ENCODE measurements at places on chromosomes 13 and 19. TPM values are rescaled to one million over a fixed set of nuclear protein-coding genes. Genes with fewer than 3 reads are reported as not detected.

The ODAD3 gene
- 0.60 TPM for total RNA-seq

The CAPN12 gene
- not detected for total RNA-seq

The EBI3 gene
- total RNA-seq = 0.73 TPM

The HSPBP1 gene
- total RNA-seq = 63.8 TPM

The ZNF229 gene
- total RNA-seq = 2.8 TPM

The IL11 gene
- not detected for total RNA-seq

The RDH8 gene
- not detected for total RNA-seq

The FARP1 gene
- total RNA-seq = 20.9 TPM

The PLEKHF1 gene
- 16.1 TPM for total RNA-seq

The ANKRD24 gene
- total RNA-seq = not detected

The SHD gene
- not detected for total RNA-seq

The MATK gene
- total RNA-seq = not detected

The FOSB gene
- total RNA-seq = 11.8 TPM

The CCDC169 gene
- total RNA-seq = 0.79 TPM

The ZNF527 gene
- total RNA-seq = 1.9 TPM

The SCN1B gene
- total RNA-seq = 10.1 TPM

The MPV17L2 gene
- 31.2 TPM for total RNA-seq

The SLC7A9 gene
- total RNA-seq = not detected

The FAM83E gene
- not detected for total RNA-seq

The CYP4F11 gene
- not detected for total RNA-seq

The CCDC70 gene
- 0.54 TPM for total RNA-seq

The SYNE4 gene
- not detected for total RNA-seq

The KLF1 gene
- not detected for total RNA-seq

The NLRP12 gene
- 2.0 TPM for total RNA-seq

The FREM2 gene
- total RNA-seq = not detected

The FPR3 gene
- total RNA-seq = not detected

The CLC gene
- total RNA-seq = not detected

The DNM2 gene
- 107 TPM for total RNA-seq

The LSM7 gene
- 253 TPM for total RNA-seq

The MEIS3 gene
- total RNA-seq = not detected

The CCNE1 gene
- 6.4 TPM for total RNA-seq

The KLK12 gene
- not detected for total RNA-seq

The THAP8 gene
- 6.0 TPM for total RNA-seq

The SYCN gene
- total RNA-seq = not detected

The ADGRL1 gene
- total RNA-seq = 3.2 TPM

The NLRP9 gene
- not detected for total RNA-seq

The LILRA1 gene
- total RNA-seq = not detected

The RXFP2 gene
- not detected for total RNA-seq

The HS6ST3 gene
- total RNA-seq = 0.10 TPM

The CNN1 gene
- total RNA-seq = not detected

The UBE2L5 gene
- total RNA-seq = not detected

The CDX2 gene
- not detected for total RNA-seq

The GRIK5 gene
- not detected for total RNA-seq

The LHB gene
- not detected for total RNA-seq

The LSR gene
- 0.93 TPM for total RNA-seq

The GJB6 gene
- total RNA-seq = not detected

The ZNF443 gene
- total RNA-seq = 1.3 TPM

The TMPRSS9 gene
- total RNA-seq = not detected

The CRLF1 gene
- total RNA-seq = 0.53 TPM

The PNMA8A gene
- 0.80 TPM for total RNA-seq

The FGF9 gene
- total RNA-seq = not detected

The CACNG7 gene
- not detected for total RNA-seq

The ERVK3-1 gene
- 38.8 TPM for total RNA-seq

The KRTDAP gene
- not detected for total RNA-seq

The SLC10A2 gene
- not detected for total RNA-seq

The CA11 gene
- 0.54 TPM for total RNA-seq

The ELANE gene
- not detected for total RNA-seq

The USHBP1 gene
- total RNA-seq = 23.6 TPM

The ANGPTL8 gene
- not detected for total RNA-seq

The KLK1 gene
- not detected for total RNA-seq
